ENCODE measurements at places on chromosomes 3 and 15. TPM values are rescaled to one million over a fixed set of nuclear protein-coding genes. Genes with fewer than 3 reads are reported as not detected.

FOXB1 gene
- not detected for total RNA-seq

GRCh38 chr15:51367322-51367976, 26.0 kb downstream of the GLDN start:
- no peak for DNase-seq

- no peak for DNase-seq
Observed at GRCh38 chr3:26229801-26230200, 392.8 kb upstream of the LRRC3B start.

- DNase-seq = no peak
Observed at GRCh38 chr15:70559265-70560239, 203.8 kb downstream of the UACA start.

GRCh38 chr15:55434989-55435825, 26.9 kb downstream of the PIERCE2 start:
- peak; percentile 52 for DNase-seq

- no peak for DNase-seq
Observed at GRCh38 chr15:55715355-55716076, 27.4 kb downstream of the PRTG start.
